A549 (cell line): ENCODE measurements at places on chromosomes 7 and 10.

GRCh38 chr10:101329341-101330032 lies 24.5 kb upstream of the BTRC start:
- DNase-seq, result no peak

GRCh38 chr7:129774359-129774758 lies 162.8 kb downstream of the NRF1 start:
- DNase-seq, result no peak

DNA sequence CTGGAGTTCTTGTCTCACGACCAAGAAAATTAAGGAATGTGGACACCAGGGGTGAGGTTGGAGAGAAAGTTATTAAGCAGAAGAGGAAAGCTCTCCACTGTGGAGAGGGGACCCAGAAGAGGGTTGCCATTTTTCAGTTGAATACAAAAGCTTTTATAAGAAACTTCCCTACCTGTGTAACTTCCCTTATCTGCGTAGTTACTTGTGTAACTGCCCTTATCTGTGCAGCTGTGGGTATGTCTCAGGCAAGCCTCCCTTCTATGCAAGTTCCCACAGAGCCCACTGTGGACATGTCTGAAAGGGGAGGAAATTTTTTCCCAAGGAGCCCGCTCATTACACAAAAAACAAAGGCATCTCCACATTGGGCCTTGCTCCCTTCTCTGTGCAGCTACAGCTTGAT lies 94.9 kb downstream of the SVOPL start:
- DNase-seq, result no peak

DNA sequence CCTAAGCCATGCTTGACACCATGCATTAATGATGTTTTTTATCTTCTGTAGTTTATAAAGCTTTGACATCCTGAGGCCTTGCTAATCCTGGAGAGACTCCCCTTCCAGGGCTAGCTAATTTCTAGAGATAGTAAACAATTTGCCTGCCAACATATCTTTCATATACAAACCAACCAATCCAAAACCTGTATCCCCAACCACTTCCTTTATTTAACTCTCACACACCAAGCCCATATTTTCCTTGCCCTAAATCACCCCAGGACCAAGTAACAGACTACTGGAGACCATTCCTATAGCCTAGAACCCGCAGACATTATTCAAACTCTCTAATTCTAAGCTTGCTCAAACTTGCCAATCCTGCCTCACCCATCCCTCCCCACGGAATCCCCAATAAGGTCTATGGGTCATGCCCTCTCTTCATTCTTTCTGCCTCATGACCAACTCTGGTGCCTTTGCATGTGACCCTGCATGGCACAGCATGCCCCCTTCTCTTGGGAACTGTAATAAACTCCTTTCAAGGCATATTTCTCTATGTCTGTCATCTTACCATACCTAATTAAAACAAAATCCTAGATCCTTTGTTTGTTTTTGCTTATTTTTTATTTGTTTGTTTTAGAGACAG lies 116.6 kb upstream of the CACUL1 start:
- DNase-seq, result no peak

GRCh38 chr10:72013202-72013945 lies 49.2 kb downstream of the CHST3 start:
- DNase-seq, result no peak

GRCh38 chr7:155864991-155865690 lies 52.9 kb upstream of the SHH start:
- no peak for DNase-seq

GRCh38 chr7:79692015-79692414 lies 238.5 kb upstream of the MAGI2 start:
- DNase-seq, result no peak

DNA sequence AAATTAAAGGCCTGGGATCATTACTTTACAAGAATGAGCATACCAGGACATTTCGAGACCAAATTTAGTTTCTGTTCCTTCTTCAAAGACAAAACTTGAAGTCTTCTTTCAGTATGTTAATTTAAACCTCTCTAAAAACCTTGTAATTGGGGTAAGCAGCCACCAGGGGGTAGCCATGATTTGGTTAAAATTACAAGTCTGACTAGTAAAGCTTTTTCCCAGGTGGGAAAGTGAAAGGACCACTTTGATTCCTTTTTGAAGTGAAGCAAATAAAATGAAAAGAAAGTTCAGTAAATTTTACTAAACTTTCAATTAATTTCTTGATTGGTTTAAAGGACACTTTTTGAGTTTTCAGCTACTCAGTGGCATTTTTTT lies 294.3 kb downstream of the BBS9 start:
- DNase-seq, result peak; percentile 4
